Cortex of kidney (tissue), 1 donor: ENCODE measurements at places on chromosomes 16 and 17.

- no peak for DNase-seq
Observed at GRCh38 chr17:63190821-63191370, 224.9 kb downstream of the TANC2 start.

DNA sequence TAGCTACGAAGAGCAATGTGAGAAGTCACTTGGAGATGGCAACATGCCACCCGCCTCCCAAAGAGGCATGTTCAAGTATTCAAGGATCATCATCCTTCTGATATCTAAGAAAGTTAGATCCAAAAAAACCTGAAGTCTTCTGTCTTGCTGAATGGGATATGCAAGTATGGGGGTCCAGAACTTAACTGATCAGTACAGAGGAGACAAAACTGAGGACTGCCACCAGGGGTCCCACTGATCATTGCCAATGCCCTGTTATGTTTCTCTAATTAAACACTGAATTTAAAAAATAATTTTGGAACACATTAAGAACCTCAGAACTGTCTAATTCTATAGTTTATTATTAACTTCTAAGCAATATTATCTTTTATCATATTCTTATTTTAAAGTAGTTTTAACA, 99.7 kb downstream of the CDH8 start:
- no peak for DNase-seq

- no peak for DNase-seq
Observed at GRCh38 chr17:11909348-11909747, 87.9 kb downstream of the ZNF18 start.

DNA sequence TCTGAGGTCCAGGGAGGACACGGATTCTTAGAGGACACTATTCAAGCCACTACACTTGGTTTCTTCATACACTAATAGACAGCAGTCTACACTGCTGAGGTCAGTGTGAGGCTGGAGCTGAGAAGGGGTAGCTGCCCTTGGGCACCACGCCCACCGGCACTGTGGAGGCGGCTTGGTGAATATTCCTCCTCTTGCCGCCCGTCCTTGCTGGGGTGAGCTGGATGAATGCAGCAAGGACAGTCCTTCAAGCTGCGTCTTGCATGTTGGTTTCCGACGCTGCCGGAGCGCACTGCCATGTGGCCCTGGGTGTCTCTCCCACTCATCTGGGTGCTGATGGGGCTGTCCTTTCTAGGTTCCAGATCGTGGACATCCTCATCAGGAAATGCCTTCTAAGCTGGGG, 2.6 kb downstream of the ZNF205 start:
- no peak for DNase-seq

DNA sequence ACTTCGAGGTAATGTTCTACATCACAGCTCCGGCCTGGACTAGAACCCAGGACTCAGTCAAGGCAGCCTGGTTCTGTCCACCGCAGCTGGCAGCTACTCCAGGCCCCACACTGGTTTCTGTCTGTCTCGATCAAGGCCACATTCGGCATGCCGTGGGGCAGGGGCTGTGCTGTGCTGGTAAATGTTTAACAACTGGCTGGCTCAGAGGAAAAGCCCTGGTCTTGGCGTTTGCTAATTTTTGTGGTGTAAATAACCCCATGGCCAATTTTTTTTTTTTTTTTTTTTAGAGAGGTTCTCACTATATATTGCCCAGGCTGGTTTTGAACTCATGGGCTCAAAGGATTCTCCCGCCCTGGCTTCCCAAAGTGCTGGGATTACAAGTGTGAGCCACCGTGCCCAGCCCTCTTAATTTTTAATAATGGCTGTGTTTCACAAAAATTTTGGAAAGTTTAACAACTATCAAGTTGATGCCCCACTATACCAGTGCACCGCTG, 328 bp upstream of the DRC7 start:
- no peak for DNase-seq

GRCh38 chr17:34228781-34229180, 26.3 kb upstream of the CCL2 start:
- no peak for DNase-seq

- no peak for DNase-seq
Observed at GRCh38 chr17:79933863-79934652, 94.8 kb upstream of the CBX4 start.

DNA sequence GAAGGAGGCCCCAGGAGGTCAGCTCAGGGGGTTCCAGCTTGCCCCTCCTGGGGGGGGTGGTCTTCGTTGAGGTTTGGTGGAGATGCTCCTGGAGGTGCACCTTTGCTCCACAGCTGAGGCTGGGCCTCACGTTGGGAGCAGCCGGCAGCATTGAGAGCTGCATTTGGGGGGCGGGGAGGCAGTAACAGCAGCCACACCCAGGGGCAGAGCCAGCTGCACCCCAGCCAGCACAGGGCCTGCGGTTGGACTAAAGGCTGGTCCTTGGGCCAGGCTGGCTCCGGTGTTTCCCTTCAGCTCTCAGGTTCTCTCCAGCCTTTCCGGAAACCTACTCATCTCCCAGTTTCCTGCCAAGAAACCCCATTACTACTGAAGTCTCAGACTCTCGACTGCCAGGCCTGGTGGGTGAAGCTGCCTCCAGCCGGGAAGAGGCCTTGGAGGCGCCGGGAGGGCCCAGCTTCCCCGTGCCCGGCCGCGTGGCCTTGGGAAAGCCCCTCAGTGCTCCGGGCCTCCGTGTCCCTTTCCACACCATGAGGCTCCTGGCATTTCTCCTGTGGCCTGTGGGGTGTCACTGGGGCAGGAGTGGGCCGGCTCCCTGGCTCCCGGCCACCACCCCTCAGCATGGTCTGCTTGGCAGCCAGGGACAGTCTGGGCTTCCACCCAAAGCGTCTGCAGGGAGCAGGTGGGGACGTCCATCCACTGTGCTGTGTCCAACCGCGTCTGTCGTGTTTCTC, 14.0 kb upstream of the BAIAP2 start:
- no peak for DNase-seq

DNA sequence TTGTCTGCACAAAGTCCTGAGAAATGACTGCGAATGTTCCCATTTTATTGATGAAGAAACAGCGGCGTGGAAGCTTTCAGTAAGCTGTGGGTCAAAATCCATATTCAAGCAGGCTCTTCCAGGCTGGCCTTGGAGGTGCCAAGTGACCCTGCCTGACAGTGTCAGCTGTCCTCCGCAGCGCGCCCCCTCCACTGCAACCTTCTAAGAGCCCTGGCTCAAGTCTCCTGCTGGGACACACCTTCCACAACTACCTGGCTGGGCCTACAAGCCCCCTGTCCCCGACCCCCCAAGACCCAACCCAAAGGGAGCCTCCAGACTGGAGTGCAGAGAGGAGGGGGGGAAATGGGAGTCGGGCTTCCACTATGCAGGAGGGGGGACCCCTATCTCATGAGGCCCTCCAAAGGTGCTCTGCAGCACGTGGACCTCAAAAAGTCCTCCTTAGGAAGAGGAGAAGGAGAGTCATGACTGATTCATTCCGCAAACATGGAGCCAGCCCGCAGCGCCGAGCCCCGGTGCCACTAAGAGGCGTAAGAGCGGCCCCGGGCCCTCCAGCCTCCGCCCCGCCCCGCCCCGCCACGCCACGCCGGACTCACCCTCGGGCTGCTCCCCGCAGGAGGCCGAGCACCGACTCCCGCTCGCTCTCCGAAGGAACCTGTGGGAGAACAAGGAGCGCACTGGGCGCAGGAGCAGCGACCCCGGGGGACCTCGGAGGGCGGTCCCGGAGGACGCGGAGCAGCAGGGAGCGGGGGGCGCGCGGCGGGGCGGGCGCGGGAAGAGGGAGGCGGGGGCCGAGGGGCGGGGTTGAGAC, 574 bp downstream of the MPP3 start:
- no peak for DNase-seq

DNA sequence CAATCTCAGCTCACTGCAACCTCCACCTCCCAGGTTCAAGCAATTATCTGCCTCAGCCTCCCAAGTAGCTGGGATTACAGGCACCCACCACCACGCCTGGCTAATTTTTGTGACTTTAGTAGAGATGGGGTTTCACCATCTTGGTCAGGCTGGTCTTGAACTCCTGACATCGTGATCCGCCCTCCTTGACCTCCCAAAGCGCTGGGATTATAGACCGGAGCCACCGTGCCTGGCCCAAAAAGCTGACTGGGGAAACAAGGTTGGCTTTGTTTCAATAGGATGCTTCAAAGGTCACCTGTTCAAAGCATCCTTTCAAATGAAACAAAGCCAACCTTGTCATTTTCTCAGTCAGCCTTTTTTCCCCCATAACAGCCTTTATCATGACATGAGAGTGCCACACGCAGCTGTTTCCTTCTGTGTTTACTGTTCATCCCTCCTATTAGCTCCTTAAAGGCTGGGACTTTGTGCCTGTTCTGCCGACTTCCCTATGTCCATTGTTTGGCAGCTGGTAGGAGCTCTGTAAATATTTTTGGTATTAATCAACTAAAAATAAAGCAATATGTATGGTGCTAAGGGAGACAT, 51.1 kb downstream of the ADAMTS18 start:
- DNase-seq: no peak

GRCh38 chr16:67407788-67408452, 8.4 kb downstream of the ZDHHC1 start:
- no peak for DNase-seq

DNA sequence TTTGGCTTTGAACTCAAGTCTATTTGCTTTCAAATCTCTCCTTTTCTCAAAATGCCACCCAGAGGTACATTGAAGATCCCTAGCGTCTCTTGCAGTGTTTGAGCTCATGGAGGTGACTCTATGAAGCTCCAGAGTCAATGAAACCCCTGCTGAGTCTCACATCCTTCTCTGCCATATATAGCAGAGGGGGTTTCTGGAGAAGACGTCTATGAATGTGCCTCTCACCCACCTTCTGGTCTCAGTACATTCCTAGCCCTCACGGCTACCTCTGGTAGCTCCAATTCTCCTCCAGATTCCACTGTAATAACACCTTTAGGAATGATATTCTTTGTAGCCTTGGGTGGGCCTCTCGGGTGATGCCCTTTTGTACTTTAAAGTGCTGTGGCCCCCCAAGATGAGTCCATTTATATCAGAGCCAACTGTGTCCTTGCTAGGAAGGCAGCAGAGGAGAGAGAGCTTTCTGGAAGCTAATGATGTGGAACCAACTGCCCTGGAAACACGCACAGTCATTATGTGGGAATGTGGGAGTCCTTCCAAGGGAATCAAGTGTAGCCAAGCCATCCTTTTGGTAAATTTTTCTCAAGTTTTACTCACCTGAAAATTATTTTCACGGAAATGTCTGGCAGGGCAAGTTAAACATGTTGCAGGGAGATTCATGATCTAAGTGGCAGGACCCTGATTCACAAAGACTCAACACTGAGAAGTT, 123.4 kb downstream of the ASIC2 start:
- no peak for DNase-seq

DNA sequence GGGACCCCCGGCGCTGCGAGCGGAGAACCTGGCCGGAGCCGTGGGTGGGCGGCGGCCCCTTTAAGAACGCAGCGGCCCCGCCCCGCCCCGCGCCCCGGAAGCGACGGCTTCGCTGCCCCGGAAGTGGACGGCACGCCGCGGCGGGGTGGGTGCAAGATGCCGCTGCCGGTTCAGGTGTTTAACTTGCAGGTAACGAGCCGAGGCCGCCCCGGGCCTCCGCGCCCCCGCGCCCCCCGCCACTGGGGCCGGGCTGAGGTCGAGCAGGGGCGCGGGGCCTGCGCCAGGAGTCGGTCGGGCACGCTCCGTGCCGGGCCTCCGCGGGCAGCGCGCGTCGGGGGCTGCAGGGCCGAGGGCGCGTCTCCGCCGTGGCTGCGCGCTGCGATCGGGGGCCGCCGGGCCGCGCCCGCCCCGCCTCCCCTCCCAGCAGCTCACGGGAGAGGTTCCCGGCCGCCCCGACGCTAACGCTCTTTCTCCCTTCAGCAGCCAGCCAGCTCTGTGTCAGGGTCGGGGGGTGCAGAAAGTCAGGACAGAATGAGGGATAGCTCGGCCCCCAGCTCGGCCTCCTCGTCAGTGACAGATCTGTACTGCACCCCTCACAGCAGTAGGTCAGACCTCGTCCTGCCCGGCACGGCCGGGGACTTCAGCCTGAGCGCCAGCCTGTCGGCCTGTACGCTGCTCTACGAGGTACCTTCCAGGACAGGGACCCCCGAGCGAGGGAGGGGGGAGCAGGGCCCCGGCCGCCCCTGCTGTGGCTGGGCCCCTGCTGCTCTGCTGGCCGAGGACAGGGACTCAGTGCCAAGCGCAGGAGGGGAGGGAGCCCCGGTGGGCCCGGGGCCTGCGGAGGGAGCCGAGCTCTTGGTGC, at the start of the genes GPS1 and RFNG:
TSS of gene GPS1 (plus strand) at position 123 of the 862 bp plus-strand sequence. CDS start at position 157, 34 bp downstream.
TSS of gene RFNG (minus strand) at position 36 of the 862 bp plus-strand sequence. CDS start 45 bp downstream, outside the sequence.
- DNase-seq: no peak

DNA sequence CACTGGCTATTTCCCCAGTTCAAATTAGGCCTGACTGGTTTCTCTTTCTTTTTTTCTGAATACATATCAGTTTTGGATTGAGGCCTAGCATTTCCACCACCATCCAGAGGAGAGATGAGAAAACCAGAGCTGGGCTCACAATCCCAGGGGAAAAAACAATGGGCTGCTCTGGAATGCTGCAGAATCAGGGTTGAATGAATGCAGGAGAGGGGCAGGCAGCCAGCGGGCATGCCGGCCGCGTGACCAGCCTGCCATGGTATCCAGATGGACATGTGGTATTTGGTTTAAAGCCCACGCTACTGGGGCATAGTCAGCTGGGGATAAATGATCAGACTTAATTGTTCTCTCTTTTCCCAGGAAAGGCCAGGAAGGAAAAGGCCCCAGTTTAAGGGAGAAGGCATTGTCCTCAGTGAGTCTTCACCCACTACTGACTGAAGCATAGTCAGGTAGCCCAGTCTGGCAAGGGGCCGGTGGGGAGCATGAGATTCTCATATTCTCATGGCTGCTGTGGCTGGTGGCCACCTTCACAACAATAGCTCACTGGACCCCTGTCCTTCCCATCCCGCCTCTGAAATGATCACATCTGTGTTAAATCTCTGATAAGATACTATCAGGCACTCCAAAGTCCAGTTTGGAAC, 38.7 kb upstream of the RHOT1 start:
- DNase-seq: no peak

DNA sequence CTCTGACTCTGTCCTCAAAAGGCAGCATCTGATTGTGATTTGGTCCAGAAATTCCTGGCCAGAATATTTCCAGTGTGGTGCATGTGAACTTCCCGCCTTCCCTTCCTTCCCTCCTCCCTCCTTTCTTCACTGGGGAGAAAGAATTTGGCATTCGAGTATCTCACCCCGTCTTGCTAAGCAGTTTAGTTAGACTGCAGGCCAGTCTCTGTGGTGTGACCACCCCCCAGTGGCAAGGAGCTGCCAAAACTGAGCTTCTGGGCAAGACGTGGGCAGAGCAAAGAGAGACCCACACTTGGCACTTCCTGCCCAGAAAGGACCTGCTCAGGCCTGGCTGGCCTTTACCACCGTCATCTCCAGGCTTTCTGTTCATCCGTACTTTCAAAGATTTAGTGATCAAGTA, 36.4 kb downstream of the SNX20 start:
- no peak for DNase-seq

- DNase-seq: no peak
Observed at GRCh38 chr17:2724784-2725164, 13.2 kb upstream of the CLUH start.
